ENCODE measurements at places on chromosomes 11 and 22.

- DNase-seq = no peak
These were observed 29.8 kb downstream of the BID start for GRCh38 chr22:17744430-17744829.

DNA sequence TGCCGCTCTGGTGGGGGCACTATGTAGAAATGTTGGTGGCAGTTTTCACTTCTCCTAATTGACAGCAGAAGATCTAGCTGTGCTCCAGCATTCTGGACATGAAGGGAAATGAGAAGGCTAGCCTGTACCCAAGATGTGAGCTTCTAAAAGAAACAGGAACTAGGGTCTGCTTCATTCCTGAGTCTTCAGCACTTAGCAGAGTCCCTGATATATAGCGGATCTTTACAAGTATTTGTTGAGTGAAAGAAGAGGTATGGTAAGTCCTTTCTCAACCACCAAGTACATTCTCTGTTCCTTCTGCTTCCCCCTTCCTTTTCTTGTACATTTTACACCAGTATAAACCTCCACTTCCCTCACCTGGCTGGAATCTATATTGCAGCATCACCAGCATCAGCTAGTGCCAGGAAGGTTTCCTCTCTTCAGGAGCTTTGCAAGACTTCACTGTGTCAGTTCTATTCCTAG is 408.3 kb upstream of the CADM1 start:
- no peak for DNase-seq

GRCh38 chr11:111299101-111300026 is 1.0 kb downstream of the POU2AF3 start:
- DNase-seq = no peak

DNA sequence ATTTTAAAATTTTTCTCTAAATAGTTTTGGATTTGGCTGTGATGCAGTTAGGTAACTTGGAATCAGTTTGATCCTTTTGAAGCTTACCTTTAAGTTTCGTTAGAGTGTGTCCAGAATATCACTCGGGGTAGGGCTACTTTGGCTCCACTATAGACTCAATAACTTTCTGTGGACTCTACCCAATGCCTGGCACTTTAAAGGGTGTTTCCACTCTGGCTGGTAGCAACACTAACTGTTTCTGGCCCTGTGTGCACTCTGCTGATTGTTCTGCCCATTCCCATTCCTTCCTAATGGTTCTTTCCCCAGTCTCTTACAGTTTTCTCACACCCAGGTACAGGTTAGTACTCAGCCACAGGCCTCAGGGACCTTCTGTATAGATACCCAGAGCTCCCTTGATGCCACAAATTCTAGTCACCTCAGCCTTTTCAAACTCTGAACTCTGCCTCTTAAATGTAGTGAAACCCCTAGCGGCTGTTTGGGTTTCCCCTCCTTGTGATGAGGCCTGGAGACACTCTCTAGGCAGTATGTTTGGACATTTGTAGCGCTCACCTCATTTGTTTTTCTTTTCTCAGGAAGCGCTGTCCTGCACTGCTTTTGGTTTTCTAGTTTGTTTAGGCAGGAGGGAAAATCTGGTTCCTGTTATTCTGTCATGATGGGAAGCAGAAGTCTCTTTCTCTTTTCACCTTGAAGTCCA is 16.8 kb downstream of the CUL5 start:
- DNase-seq = no peak

DNA sequence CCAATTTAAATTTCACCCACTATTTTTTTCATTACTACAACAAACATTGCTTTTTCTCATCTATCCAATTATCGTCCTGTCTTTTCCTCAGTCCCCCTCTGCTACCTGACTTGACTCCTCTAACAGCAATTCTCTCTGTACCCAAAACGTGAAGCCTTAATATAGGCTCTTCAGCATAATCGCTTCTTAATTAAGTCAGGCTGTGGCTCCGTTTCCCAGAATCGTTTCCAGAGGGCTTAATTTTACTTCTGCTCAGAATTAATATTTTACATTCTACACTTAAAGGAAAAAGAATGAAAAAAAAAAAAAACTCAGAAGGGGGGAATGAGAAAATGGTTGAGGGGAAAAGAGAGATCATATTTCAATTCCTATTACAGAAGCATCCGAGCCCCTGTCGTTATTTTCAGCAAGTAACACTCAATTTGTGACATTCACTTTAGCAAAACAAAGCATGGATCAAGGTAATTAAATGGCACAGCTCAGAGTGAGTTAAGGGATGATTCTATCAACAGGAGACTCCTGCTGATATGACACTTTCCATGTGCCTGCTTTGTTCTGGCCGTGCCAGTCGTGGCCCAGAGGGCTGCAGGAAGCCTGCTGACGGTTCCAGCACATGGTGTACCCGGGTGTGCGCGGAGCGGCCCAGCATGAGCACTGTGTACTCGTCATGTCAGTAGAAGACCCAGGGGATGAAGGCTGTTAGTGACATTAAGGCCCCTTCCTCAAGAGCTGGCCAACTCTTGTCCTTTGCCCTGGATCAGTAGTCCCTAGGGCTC is 272.5 kb downstream of the NTM start:
- no peak for DNase-seq

- DNase-seq = no peak
These were observed 170.8 kb upstream of the CADM1 start for GRCh38 chr11:115674937-115675544.

All from activated gamma-delta T cell (primary cell).